ENCODE measurements at places on chromosomes 11 and 22.

DNA sequence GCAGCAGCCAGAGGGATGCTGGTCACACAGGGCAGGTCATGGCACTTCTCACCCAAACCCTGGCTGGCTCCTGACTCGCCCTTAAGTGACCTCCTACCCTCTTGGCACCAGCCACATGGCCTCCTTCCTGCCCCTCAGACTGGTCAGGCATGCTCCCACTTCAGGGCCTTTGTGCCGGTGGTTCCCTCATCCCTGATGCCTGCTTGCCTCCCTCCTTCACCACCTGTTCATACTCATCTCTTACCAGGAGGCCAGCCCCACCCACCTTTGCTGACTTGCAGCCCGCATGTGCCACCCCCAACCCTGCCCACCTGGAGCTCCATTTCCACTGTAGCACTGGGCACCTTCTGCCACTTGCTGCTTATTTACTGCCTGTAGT lies 20.1 kb downstream of the GNAZ start:
- DNase-seq, result no peak

GRCh38 chr11:3217818-3218482 lies 663 bp downstream of the MRGPRG start:
- DNase-seq, result no peak

DNA sequence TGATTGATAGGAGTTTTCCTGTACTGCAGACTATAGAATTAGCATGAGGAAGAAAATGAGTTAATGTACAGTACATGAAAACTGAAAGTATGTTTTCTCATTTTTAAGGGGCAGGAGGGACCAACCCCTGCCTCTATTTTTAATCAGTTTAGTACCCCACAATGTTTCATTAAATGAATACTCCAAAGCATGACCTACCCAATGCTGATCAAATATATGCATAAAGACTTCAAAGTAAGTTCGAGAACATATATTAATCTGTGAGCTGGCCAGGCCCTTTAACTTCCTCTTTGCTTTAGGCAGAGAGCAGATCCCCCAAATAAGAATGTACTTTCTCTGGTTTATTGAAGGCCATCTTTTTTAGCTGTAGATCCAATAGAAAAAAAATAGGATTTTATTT lies 161.0 kb downstream of the FCHSD2 start:
- no peak for DNase-seq

GRCh38 chr11:114179234-114179941 lies 116.8 kb upstream of the NNMT start:
- no peak for DNase-seq

- DNase-seq, result peak; percentile 99
Observed at GRCh38 chr11:65421794-65422632, 585 bp upstream of the NEAT1 start.

- DNase-seq, result no peak
Observed at GRCh38 chr11:63868399-63869064, 29.6 kb downstream of the MARK2 start.

DNA sequence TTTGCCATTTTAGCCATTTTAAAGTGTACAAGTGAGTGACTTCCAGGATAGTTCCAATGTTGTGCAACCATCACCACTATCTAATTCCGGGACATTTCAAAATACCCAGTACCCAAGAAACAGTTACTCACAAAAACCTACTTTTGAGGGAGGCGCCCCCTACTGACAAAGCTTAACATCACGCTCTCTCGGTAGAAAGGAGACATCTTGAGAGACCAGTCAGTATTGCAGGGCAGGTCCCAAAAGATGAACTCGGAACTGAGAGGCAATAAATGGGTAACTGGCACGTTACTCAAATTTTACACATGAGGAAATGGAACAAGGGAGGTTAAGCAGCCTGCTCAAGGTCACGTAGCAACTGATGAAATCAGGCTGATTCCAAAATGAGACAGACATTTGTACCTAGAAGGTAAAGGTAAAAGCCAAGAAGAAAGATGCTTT lies 50.0 kb upstream of the POU2AF1 start:
- DNase-seq, result peak; percentile 86
